ENCODE measurements at places on chromosomes 2 and 18.

GRCh38 chr18:49616618-49617328 lies 54.9 kb downstream of the LIPG start:
- no peak for DNase-seq

- DNase-seq: no peak
Measured at GRCh38 chr2:1925928-1926327, 181.6 kb upstream of the PXDN start.

GRCh38 chr18:70260683-70261082 lies 28.2 kb upstream of the SOCS6 start:
- DNase-seq: no peak

DNA sequence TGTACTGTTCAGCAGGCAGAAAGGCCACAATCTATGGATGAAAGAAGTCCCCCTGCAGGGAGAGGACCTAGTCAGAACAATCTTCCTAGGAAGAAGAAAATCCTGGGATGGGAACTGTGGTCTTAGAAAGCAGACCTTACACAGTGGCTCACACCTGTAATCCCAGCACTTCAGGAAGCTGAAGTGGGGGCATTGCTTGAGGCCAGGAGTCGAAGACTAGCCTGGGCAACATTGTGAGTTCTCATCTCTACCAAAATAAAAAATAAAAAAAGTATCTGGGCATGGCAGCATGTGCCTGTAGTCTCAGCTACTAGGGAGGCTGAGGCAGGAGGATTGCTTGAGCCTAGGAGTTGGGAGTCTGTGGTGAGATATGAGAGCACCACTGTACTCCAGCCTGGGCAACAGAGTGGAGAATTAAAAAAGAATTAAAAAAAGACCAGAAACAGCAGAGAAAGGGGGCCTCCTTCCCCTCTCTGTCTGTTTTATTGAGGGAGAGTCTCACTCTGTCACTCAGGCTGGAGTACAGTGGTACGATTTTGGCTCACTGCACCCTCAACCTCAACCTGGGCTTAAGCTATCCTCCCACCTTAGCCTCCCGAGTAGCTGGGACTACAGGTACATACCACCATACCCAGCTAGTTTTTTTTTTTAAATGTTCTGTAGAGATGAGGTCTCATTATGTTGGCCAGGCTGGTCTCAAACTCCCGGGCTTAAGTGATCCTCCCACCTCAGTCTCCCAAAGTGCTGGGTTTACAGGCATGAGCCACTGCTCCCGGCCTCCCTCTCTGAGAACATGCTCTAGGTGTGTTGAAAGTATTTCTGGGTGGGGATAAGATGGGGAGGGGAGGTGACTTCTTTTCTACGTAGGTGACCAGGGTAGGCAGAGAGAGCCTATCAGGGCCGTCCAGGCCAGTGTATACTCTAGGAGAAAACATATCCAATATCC lies 7.4 kb downstream of the RHOB start:
- DNase-seq: no peak

- DNase-seq: peak; percentile 80
Measured at GRCh38 chr18:12597760-12598159, 60.1 kb downstream of the SPIRE1 start.

GRCh38 chr2:215870088-215870490 lies 143.3 kb downstream of the MREG start:
- no peak for DNase-seq

GRCh38 chr2:12057436-12058166 lies 311.2 kb downstream of the LPIN1 start:
- DNase-seq: peak; percentile 38

GRCh38 chr2:212841460-212841859 lies 302.9 kb upstream of the ERBB4 start:
- no peak for DNase-seq

DNA sequence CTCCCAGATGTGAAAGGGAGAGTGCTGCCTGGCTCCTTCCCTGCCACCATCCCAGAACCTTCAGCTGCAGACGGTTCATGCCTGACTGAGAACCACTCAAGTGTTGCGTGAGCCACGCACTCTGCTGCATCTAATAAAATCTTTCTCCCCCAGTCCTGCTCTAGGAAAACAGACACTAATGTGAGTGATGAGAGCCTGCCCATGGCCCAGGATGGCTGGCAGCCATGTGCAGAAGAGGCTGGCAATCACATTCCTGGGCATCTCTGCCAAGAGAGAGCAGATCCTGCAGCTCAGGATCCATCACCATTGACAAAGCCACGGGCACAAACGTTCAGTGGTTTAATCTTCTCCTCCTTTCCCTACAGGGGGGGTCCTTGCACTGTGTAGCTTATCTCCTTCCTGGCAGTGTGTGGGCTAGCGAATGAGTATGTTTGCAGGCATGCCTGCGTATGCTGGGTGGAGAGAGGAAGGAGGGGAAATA lies 477.5 kb downstream of the SLC4A3 start:
- peak; percentile 80 for DNase-seq

DNA sequence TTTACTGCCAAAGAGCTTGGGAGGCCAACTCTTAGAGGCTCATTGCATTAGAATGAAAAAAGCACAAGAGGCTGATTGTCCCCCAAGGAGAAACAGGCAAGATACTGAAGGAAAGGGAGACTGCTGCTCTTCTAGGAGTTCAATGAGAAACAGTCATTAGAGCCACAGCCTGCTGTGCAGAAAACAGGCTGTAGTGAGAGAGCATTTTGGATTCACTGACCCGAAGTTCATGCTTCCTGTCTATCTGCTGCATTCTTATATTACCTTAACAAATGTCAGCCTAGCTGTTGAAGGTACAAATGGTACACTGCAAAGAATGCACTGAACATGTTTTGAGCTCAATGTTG lies 423.3 kb downstream of the SETBP1 start:
- no peak for DNase-seq

- no peak for DNase-seq
Measured at GRCh38 chr2:201930043-201930442, 103.6 kb upstream of the FZD7 start.

- DNase-seq: no peak
Measured at GRCh38 chr2:210527286-210527685, 29.1 kb upstream of the CPS1 start.

DNA sequence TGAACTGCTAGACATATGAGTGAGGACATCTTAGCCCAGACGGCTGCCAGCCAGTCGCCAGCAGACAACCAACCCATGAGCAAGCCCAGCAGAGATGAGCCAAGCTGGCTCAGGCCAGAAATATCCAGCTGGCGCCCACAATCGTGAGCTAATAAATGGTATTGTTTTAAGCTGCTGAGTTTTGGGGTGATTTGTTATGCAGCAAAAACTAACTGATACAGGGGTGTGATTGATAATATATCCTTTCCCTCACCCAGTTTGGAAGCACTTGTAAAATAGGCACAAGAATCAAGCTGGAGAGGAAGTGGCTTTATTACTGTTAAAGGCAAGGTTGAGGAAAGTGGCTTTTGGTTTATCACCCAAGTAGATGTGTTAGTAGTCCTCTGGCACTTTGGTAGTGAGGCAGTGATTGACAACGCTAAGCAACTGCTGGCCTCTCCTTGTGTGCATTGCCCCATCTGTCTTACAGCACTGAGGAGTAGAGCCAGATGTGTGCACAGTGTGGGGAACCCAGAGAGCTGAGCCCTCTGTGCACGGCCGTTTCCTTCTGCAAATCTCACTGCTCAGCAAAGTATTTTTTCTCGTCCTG lies 110.1 kb downstream of the MYO1B start:
- no peak for DNase-seq

GRCh38 chr18:32468147-32468845 lies 2.4 kb downstream of the GAREM1 start:
- DNase-seq: no peak

DNA sequence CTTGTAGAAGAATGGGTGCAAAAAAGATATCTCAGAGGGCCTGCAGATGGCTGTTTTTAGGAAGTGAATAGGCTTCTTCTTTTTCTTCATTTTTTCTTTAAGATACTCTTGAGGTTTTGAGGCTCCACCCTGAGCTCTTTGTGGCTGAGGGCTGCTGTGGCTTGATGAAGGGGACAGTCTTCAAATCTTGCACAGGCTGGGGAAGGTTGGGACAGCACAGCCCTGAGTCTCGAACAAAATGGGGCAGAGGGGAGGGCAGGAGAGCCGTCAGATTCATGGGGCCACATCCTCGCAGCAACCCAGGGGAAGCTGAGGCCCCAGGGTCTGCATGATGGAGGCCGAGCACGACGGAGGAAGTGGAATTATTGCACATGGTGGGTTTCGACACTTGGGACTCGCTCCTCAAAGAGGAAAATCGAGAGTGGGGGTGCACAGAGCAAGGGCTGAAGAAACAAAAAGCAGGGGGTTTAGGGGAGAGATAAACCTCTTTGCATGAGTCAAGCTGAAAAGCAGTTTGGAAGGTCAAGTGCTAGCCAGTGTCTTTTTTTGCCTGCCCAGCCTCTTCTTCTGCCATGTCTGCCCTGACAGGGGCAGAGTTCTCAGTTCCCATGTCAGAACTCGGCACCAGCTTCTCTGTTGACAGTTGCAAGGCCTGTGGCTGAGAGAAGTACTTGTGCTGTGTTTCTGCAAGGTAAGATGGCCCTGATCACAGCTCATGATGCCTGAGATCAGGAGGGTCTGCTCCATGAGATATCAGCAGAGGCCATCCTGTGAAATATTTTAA lies 19.5 kb downstream of the INPP4A start:
- DNase-seq: no peak

DNA sequence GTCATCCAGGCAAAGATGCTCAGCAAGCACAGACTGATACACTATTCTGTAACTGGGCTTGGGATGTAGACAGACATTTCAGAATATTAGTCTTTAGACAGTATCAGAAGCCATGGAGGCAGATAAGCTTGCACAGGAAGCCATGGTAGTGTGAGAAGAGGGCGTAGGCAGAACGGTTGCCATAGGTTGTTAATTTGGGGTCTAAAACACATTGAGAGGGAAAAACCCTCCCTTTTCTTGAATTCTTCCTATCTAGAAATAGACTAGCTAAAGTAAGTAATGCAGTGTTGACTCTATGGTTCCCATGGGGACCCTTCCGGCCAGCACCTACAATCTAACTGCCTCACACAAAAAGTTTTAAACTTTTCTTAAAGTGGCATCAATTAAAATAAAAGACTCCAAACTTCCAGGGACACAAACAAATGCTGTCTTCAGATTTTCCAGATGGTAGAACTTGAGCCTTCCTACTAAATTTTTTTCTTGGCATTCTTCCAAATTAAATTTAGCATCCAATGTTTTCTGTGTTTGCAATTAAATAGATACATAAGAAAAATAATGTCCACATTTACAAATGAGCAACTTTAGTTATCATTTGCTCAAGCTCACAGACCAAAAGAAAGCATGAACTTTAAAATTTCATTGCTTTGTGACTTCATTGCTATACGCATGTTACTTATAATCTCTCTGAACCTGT lies 1.9 kb downstream of the PRKRA start:
- no peak for DNase-seq

DNA sequence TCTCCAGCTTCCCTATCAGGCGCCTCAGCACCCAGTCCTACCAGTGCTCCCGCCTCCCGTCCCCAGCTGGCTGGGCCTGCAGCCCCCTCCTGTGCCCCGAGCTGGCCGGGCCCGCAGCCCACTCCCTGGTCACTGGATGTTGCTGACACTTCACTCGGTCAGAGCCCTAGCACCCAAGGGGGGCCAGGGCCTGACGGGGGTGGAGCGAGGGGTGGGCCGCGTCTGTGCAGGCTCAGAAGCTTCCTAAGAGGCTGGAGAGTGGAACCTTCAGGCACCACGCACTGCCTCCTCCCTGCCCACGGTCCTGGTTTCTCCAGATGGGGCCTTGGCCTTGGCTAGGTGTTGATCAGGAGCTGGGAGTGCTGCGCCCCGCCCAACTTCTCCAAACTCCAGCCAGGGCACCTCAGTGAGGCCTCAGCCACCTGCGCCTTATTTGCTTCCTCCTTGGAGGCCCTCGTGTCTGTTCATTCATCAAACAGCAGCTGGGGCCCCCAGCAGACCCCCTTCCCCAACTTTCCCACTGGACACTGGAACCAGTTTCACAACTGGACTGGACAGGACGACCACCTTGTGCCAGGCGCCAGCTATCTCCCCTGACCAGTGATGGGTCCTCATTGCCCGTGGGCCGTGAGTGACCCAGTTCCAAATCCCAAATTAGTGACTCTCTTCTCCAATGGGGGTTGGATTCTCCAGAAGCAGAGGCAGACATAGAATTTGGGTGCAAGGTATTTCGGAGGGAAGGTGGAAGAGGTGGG lies 16.7 kb downstream of the CAPN10 start:
- DNase-seq: no peak

- no peak for DNase-seq
Measured at GRCh38 chr2:8133913-8134472, 547.9 kb upstream of the ID2 start.

DNA sequence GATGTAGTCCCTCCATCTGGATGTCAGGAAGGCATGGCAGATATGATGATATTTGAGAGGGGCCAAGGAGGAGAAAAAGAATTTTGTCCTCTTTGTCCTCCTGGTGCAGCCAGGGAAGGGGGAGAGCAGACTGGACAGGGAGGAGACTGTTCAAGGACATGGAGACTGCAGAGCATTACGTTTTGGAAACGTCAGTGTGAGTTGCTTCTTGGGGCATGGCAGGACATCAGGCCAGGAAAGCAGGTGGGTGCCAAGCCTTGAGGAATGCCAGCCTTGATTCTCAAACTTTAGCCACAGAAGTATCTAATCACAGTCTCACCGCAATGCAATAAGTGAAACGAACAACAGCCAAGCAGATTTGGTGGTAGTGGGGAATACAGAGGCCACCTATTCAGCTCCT lies 66.2 kb downstream of the BMP10 start:
- DNase-seq: no peak

- DNase-seq: no peak
Measured at GRCh38 chr2:118846442-118846952, 951 bp downstream of the EN1 start.

DNA sequence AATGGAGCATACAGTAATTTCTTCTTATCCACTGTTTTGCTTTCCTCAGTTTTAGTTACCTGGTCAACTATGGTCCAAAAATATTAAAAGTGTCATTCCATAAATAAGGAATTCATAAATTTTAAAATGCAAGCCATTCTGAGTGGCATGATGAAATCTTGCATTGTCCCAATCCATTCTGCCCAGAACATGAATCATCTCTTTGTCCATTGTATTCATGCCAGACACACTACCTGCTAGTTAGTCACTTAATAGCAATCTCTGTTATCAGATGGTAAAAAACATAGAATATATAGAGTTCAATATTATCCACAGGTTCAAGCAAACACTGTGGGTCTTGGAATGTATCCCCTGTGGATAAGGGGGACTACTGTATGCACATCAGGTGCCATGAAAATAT lies 872.2 kb upstream of the NXPH2 start:
- no peak for DNase-seq

- peak; percentile 14 for DNase-seq
Measured at GRCh38 chr2:98348066-98348561, 1.9 kb downstream of the CNGA3 start.

GRCh38 chr2:176614049-176614448 lies 344.8 kb downstream of the MTX2 start:
- DNase-seq: no peak
